ENCODE measurements at places on chromosomes 7 and 10.

- no peak for DNase-seq
Observed at GRCh38 chr7:27155816-27156507, 513 bp downstream of the HOXA7 start.

GRCh38 chr7:40891232-40891631 lies 756.4 kb downstream of the SUGCT start:
- DNase-seq, result no peak

- DNase-seq, result no peak
Observed at GRCh38 chr10:6493521-6494441, 86.3 kb downstream of the PRKCQ start.

DNA sequence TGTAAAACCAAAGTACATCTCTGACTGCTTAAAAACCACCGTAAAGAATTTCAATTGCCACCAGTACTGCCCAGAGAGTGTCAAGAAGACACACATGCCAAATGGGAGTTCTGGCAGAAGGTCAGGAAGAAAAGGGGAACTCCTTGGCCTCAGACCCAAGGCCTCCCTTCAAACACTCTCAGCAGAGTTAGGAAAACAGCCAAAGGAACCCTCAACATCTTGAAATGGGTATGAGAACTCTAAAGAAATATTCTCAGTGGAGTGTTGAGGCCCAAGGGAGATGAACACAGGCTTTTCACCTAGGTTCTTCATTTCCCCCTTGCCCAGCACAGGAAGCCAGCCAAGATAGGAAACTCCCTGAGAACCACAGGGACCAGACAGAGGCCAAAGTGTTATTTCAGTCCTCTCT lies 96.1 kb upstream of the ASAH2 start:
- no peak for DNase-seq

- DNase-seq, result no peak
Observed at GRCh38 chr10:18501198-18501597, 150.2 kb downstream of the NSUN6 start.

GRCh38 chr10:63437116-63437949 lies 28.4 kb downstream of the JMJD1C start:
- DNase-seq, result no peak

DNA sequence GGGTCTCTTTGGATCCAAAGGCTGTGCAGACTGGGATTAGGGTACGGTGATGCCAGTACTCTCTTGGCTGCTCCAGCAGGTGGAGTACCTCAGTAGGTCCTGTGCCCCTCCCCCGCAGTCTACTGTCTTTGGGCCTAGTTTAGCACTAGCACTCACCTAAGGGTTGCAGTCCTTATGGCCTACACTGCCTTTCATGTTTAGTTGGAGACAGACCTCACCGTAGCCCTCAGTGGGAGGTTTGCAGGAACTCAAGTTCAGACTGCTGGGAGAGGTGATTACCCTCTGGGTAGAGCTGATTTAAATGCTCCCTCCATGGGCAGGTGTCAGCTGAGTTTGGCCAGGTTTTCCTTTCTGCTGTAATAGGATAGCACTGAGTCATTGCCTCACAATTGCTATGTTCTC lies 210.8 kb upstream of the TMEM196 start:
- no peak for DNase-seq

DNA sequence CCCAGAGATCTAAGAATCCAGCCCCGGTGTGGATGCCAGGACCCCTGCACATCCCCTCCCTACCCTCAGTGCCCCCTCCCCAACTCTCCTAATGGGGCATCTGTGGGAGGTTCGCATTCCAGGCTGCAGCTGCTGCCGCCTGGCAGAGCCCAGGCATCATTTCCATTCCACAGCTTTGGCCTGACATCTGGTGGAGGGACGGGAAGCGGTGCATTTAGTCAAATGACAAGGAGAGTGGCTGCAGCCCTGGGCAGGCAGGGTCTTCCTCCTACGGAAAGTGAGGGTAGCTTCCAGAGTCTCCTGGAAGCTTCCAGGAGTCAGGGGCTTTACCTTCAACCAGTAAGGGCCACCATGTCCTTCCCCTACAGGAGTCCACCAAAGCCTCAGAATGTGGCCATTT lies 30.8 kb downstream of the PRLHR start:
- DNase-seq, result no peak

- DNase-seq, result no peak
Observed at GRCh38 chr10:89086801-89087521, 96.4 kb downstream of the FAS start.

DNA sequence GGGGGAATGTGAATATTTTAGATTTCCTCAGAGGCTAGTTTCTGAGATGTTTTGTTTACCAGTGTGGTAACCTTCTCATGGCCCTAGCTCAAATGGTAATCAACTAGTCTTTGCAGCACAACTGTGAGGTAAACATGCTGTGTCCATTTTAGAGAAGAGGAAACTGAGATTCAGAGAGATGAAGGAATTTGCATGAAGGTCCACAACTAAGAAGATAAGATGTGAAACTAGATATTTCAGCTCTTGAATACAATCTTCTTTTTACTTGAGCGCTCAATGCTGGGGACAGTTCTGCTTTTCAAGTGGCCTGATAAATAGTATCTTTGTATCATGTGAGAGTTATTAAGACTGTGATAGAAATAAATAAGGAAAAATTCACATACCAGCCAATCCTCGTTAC lies 245.4 kb downstream of the AUTS2 start:
- no peak for DNase-seq

DNA sequence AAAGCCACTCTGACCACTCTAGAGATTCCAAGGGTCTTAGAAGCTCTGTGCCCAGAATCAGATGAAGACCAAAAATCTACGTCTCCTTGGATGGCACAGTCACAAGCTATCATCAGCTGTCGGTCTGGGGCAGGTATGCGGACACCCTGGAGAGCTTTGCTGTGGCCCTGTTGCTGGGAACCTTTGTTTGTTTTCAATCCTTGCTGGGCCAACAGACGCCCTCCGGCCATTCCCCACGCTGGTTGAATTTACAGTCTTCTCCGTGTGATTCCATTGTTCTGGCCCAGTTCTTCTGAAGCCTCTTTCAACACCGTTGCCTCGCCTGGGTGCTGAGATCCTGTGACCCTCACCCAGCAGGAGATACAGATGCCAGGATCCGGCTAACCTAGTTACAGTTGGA lies 149.4 kb upstream of the PFKP start:
- no peak for DNase-seq

DNA sequence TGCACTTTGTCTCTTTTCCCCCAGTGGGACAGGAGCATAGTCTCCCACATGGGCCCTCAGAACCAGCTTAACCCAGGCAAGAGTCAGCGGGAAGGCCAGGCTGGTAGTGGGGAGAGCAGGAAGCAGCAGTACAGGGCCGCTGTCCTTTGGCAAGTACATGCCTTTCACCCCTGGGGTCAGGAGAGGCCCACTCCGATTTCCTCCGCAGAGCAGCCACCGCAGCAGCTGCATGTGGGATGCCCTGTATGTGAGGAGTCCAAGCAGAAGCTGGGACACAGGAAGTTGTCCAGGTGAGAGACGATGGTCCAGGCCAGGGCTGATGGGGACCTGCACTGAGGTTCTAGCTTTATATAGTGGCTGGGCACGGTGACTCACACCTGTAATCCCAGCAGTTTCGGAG lies 36.7 kb upstream of the GALNTL5 start:
- no peak for DNase-seq

GRCh38 chr10:30384701-30385201 lies 35.7 kb upstream of the MTPAP start:
- DNase-seq, result no peak

DNA sequence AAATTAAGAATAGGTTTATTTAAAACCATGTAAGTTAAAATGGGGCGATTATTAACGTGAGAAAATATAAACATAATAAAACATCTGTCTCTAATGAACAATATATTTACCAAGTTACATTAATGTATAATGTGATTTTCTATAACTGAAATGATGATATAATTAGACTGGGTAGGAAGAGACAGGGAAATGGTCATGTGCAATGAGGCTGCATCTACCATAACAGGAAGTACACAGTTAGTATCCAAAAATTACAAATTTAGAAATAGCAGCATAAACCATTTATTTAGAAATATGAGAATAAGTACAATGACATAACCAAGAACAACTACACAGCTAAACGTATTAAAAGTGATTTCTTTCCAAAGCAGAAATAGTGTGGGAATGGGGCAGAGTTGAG lies 25.8 kb upstream of the BET1 start:
- DNase-seq, result no peak

GRCh38 chr7:51126813-51127617 lies 189.6 kb downstream of the COBL start:
- DNase-seq, result no peak

DNA sequence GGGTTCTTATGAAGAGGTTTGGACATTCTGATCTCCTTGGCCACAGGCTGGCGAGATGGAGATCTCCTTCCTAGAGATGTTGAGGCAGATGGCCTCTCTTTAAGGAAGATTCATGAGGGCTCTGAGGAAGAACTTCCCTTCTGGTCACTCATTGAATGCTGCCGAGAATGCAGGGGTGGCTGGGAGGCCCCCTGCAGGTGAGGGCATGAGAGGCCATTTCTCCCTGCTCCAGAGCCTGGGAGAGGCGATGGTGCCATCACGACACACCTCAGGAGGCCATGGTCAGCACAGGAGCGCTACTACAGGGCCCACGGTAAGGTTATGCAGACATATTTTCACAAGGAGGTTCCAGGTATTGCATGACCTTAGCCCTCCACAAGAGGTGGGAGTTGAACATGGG lies 40.2 kb downstream of the CXCL12 start:
- DNase-seq, result no peak

DNA sequence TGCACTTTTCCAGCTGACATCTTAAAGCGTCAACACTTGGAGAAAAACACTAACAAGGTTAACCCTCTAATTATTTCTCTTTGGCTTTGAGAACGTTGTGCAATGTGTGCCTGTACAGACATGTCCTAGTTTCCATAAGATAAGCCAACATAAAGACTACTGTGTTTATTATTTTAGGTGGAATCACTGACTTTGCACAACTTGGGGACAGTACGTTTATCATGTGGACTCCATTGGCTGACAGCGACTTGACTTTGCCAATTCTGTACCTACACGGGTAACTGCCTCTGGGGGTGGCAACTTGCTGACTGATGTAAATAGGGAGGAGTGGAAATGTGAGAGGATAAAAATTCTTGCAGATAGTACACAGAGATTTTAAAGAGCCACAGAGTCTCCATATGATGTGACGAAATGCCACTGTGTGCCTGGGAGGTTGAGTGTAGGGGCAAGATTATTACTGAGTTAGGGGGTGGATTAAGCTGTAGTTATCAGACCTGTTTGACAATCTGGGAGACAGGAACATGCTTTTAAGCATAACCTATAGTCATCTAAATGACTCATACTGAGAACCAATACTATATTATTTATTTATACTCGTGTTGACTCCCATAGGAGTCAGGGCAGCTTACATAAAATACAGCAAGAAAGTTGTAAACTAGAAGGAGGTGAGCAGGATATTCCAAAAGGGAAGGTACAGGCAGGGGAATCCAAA lies 21.0 kb downstream of the SLC13A4 start:
- no peak for DNase-seq

GRCh38 chr7:112140600-112140999 lies 65.6 kb downstream of the DOCK4 start:
- DNase-seq, result no peak

- DNase-seq, result no peak
Observed at GRCh38 chr7:25515633-25516275, 287.5 kb upstream of the NPVF start.

- DNase-seq, result no peak
Observed at GRCh38 chr10:14837003-14837756, 657 bp downstream of the CDNF start.

GRCh38 chr7:139897422-139898090 lies 68.5 kb downstream of the TBXAS1 start:
- DNase-seq, result no peak

- DNase-seq, result no peak
Observed at GRCh38 chr7:85529831-85530230, 343.0 kb upstream of the SEMA3D start.

DNA sequence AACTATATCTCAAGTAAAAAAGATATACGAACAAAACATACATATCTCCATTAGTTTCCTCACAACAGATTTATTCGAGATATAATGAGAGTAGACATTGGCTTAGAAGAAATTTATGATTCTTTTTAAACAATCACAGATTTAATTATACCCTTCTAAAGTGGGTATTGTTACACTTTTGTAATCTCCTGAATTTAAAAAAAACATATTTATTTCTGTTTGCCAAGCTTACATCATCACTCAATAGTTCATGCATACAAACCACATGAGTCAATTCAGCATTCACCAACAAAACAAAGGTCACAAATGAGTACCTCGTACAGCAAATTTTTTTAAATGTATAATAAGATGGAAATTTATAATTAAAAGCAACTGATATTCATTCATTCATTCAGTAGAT lies 17.6 kb downstream of the LRRN3 start:
- DNase-seq, result no peak

GRCh38 chr10:30188556-30189237 lies 129.3 kb upstream of the JCAD start:
- no peak for DNase-seq

GRCh38 chr7:66609176-66609575 lies 19.5 kb upstream of the KCTD7 start:
- no peak for DNase-seq

- no peak for DNase-seq
Observed at GRCh38 chr10:97683556-97684367, 3.3 kb downstream of the AVPI1 start.

DNA sequence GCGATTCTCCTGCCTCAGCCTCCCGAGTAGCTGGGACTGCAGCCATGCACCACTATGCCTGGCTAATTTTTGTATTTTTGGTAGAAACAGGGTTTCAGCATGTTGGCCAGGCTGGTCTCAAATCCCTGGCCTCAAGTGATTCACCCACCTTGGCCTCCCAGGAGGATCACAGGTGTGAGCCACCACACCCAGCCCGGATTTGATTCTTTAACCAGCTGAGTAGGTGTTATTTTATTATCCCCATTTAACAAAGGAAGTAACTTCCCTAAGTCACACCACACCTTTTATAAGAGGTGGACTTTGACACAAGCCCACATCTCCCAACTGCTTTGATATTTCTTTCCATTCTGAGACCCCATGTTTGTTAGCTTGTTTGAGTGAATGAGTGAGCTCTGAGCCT lies 25.0 kb downstream of the SLC25A28 start:
- DNase-seq, result no peak

DNA sequence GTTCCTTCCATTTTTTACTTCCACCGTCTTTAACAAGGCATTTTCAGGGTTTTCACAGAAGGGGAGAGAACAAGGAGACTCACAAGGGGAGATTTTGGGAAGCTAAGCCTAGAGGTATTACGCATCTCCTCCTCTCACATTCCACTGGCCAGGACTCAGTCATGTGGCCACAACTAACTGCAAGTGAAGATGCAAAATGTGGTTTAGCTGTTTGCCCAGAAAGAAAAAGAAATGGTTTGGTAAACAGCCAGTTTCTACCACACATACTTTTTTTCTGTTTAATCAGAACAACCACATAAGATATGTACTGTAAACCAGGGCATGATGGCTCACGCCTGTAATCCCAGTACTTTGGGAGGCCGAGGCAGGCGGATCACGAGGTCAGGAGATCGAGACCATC lies 21.4 kb upstream of the HELLS start:
- no peak for DNase-seq

DNA sequence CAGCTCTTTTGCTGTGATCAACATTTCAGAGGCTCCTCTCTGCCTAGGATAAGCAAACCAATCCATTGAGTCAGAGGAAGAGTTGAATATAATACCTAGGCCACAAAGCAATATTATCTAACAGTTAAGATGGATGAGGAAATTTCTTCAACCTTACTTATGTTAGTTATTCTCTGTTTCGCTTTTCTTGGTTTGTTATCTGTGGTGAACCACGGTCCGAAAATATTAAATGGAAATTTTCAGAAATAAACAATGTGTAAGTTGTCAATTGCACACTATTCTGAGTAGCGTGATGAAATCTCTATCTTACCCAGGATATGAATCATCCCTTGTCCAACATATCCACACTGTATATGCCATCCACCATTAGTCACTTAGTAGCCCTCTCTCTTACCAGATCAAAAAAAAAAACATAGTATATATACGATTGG lies 1.5 kb upstream of the HTR7 start:
- DNase-seq, result no peak
